Urothelium cell line (cell line): ENCODE measurements at places on chromosomes 13 and 19.

- peak; percentile 61 for DNase-seq
Observed at GRCh38 chr19:37997911-37998344, 90.9 kb downstream of the SIPA1L3 start.

DNA sequence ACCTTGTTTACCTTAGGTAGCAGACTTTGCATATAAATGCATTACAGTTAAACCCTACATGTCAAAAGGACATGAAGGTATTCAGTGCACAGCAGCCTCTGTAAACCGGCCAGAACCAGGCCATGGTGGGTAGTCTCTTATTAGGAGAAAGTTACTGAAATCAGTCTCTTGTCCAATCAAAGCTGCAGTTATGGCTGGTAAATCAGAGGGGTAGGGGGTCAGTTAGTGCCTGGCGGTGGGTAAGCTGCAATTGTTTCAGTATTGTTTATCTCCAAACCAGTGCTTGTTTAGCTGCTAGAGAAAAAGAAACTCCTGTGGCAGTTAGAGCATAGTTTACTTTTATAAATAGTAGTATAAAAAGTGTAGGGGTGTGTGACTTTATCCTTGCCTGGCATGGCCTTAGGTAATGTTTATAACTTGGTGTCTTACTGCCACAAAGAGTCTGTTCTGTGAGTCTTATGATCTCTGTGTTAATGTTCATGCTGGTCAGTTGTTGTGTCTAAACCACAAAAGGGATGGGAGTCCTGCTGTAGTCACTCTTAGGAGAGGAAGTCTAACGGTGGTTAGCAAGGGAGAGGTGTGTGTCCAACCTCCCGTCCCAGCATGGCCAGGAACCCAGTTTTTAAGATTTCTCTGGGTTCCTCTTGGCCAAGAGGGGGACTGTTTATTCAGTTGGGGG, 28.0 kb downstream of the CHST8 start:
- DNase-seq, result no peak

GRCh38 chr13:50921706-50922105, 12.1 kb downstream of the RNASEH2B start:
- DNase-seq, result no peak

DNA sequence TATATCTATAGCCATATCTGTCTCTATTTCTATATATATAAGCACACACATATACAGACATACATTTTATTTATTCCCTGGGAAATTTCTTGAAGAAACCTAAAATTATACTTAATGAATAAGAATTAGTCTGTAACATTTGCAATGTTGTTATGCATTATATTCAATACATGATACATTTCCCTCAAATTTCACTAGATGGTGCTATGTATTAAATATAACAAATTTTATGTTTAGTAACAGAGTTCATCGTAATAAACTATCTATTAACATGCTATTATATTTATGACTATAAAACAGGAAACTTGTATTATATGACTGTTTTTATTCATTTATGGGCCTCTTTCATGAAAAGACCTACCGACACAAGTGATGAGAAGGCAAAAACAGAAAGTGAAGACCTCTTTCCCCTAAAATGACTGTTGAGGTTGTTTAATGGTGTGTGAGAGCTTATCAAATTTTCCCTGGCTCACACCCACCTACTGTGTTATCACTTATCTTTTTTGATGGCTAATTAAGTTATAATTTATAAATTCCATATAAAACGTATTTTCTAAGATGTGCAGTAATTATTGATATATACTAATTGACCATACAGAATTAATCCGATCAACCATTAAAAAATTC, 881.9 kb downstream of the SLITRK6 start:
- DNase-seq, result no peak

- peak; percentile 73 for DNase-seq
Observed at GRCh38 chr19:41352609-41353465, 885 bp downstream of the TGFB1 start.

DNA sequence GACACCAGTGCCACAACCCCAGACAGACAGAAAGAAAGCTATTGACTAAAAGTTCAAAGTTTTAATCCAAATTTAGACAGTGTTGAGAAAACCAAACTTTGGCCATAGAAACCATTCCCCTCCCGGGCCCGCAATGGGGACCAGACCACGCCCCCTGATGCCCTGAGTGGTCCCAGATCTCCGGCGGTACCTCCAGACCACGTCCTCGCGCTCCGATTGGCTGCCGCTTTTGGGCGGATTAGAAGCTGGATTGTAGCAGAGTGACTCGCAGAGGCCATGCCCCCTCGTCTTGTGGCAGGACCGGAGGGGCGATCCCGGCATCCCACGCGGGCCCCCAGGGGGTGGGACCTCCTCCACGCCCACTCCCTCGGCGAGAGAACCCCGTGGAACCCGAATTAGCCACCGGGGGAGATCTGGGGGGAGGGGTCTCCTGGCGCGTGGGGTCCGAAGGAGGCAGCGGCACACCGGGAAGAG, 797 bp upstream of the HSD17B14 start:
- peak; percentile 83 for DNase-seq

DNA sequence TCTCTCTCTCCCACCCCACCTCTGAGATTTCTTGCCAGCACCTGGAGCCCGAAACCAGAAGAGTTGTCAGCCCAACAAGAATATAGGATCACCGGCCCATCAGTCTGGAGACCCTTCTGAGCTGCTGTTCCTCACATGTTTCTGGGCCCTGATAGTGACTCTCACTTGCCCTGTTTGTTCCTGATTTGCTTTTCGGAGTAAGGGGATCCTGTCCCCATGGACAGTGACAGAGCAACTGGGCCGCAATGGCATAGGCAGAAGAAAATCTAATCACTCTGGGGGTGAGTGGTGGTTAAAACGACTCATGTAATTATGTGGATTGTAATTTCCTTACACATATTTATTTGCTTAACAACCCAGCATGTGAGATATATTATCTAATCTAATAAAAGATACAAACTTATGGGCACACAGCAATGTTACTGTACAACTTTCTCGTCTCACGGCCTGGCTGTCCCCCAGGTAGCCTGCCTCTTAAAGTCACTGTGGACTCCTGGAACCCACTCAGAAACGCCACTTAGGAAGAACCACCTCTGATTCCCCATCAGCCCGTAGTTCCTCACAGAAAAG, 663 bp upstream of the SMAD9 start:
- DNase-seq, result no peak

- no peak for DNase-seq
Observed at GRCh38 chr19:30387311-30388115, 15.3 kb downstream of the ZNF536 start.

DNA sequence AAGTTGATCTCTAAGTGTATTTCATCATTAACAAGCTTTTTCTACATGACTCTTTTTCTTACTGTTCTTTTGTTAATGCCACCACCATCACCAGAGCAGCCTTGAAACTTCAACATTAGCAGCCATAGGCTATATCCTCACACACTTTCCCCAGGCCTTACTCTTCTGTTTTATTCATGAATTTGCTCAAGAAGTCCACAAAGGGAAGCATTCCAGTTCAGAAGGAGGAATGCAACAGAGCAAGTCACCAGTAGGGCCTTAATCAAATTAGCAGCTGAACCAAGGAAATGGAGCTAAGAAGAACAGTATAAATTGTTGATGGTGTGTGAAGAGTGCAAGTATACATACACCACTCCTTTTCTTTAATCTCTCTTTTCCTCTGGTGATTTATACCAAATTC, 223.1 kb downstream of the NBEA start:
- DNase-seq, result no peak

- DNase-seq, result no peak
Observed at GRCh38 chr13:114015969-114016295, 42.1 kb upstream of the C13orf46 start.

- DNase-seq, result no peak
Observed at GRCh38 chr19:3110126-3110825, 16.1 kb downstream of the GNA11 start.
